ENCODE measurements at places on chromosomes 12 and 14.
A peak's percentile ranks its signal among the peaks of the same experiment; 100 is the strongest.

DNA sequence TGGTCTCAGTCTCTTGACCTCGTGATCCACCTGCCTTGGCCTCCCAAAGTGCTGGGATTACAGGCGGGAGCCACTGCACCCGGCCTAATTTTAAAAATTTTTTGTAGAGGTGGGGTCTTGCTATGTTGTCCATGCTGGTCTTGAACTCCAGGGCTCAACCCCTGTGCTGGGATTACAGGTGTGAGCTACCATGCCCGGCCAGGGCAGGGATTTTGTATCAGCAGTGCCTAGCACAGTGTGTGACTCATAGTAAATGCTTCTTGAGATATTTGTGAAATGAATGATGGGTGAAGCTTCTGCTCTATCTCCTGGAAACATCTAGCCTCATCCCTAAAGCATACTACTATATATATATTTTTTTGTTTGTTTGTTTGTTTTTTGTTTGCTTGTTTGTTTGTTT lies 36.5 kb downstream of the CCDC63 start:
- no peak for DNase-seq

- no peak for DNase-seq
Observed at GRCh38 chr14:23432946-23433345, 2.5 kb downstream of the MYH7 start.

- DNase-seq, result peak; percentile 11
Observed at GRCh38 chr12:10503460-10503859, 2.2 kb upstream of the EIF2S3B start.

- peak; percentile 86 for DNase-seq
Observed at GRCh38 chr12:100688451-100688864, 106.1 kb upstream of the ANO4 start.

DNA sequence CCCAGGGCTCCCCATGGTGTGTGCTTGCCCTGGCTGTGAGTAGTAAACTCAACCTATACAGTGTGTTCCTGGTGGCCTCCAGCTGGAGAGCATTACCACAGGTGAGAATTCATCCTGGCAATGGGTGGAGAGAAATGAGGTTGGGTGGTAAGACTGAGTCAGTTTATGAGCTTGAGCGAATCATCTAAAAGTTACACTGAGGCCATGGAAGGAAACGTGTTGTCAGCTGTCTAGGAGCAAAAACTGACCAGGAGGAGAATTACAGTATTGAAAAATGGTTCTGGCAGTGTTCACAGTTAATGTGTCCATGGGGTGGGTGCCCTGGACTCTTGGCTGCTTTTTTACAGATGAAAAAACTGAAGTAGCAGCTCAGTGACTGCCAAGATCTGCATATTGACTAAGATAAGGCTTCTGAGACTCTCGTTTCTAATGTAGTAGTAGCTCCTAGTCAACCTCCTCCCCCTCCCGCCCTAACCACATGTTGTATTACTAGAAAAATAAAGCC lies 202.0 kb upstream of the AMIGO2 start:
- DNase-seq, result no peak

GRCh38 chr12:4107436-4107878 lies 166.1 kb upstream of the CCND2 start:
- peak; percentile 45 for DNase-seq

GRCh38 chr14:54955143-54955542 lies 52.5 kb upstream of the GCH1 start:
- no peak for DNase-seq

- DNase-seq, result peak; percentile 2
Observed at GRCh38 chr12:81147292-81147919, 69.5 kb downstream of the ACSS3 start.

- no peak for DNase-seq
Observed at GRCh38 chr14:103994535-103995184, 52.3 kb upstream of the RD3L start.

DNA sequence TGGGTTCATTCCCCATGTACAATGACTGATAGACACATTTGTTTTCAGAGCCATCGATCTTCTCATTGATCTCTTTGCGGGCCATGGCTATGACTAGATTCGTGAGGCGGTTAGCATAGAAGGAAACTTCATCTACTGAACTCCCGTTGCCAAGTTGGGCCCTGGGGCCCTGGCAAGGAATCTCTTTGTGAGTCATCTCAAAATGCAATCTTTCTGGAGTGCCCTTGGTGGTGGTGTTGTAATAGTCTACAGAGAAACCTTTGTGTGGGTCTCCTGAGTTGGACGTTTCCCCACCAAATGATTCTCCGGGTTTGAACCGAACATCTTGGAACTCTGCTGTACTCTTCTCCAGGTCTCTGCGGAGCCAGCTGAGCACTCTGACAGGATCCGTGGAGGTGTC lies 20.4 kb downstream of the AKAP3 start:
- DNase-seq, result peak; percentile 71

DNA sequence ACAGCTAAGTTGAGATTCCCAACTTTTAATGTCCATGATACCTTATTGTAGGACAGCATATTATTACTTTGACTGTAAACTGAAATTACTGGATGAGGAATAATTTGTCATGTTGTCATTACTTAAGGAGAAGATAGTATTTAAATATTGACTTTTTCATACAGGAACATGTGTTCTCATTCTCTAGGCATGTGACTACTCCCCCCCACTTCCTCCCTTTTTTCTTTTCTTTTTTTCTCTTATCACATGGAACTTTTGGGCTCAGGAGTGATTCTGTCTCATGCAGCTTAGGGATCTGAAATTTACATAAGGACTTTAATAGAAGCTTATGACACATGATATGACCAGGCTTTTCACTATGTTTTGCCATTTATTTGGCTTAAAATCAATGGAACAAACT lies 127.7 kb upstream of the SLCO1C1 start:
- DNase-seq, result no peak

DNA sequence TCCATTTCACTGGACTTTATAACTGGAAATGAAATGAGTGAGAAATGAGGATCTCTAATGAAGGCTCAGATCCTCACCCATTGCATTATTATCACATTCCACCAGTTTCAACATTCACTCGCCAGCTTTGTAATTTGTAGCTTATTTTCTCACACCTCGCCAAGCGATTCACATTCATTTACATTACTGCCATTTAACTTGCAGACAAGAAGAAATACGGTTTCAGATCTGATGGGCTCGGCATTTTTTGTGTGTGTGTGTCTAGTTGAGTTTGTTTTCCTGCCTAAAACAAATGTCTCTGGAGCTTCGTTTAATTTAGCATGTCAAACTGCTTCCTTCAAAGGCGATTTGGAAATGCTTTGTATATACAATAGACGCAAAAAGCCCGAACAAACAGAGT lies 132.2 kb downstream of the FLRT2 start:
- DNase-seq, result no peak

DNA sequence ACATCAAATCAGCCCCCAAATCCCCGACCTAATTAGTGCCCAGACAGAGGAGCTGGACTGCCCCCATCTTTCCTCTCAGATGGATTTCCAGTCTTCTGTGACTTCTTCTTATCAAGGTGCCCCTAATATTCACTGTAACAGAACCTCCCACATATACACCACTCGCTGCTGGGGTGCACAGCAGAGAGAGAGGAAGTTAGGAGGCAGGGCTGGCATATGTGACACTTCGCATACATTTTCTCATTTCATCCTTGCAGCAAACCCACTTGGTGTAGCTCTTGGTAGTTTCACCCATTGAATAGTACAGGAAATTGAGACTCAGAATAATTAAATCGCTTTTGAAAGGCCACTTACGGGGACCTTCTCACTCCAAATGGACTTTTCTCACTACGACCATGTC lies 56.5 kb upstream of the CCND2 start:
- DNase-seq, result no peak

DNA sequence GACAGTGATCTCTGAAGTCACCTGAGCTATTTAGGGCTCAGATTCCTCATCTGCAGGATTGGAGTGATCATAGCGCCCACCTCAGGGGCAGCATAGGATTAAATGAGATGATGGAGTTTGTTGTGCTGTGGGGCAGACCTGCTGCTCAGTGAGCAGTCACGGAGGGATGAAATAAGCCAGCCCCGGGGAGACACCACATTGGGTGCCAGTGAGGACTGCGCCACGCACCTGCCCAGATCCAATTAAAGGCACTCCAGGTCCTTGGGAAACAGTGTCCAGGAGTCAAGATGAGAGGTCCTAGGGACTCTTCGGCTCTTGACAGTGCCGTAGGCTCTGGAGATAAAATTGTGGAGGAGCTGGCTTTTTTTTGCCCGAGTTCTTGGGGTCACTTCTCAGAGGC lies 166.2 kb downstream of the ADGRD1 start:
- no peak for DNase-seq

DNA sequence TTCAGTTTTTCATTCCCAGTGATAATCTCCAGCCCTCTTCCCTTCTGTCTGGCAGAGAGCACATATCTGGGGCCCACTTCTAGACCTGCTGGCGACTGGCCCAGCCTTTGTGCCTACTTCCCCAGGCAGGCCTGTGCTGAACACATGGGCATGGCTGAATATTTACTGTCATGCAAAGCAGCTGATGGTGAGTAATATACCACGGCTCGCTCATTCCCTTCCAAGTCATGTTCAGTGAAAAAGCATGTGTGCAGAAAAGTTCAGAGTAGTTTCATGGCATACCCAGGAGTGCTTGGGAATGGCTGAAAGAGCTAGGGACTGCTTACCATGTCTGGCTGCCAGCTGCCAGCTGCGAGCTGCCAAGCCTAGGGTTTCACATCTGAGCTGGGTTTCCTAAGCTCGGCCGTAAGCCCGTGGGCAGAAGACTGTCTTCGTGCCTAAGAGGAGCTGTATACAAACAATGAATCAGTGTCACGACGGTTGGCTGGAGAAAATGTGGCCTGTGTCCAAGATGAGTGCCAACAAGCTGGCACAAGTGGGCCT lies 179.9 kb upstream of the PELI2 start:
- no peak for DNase-seq

- no peak for DNase-seq
Observed at GRCh38 chr14:53696217-53696965, 260.2 kb downstream of the BMP4 start.

DNA sequence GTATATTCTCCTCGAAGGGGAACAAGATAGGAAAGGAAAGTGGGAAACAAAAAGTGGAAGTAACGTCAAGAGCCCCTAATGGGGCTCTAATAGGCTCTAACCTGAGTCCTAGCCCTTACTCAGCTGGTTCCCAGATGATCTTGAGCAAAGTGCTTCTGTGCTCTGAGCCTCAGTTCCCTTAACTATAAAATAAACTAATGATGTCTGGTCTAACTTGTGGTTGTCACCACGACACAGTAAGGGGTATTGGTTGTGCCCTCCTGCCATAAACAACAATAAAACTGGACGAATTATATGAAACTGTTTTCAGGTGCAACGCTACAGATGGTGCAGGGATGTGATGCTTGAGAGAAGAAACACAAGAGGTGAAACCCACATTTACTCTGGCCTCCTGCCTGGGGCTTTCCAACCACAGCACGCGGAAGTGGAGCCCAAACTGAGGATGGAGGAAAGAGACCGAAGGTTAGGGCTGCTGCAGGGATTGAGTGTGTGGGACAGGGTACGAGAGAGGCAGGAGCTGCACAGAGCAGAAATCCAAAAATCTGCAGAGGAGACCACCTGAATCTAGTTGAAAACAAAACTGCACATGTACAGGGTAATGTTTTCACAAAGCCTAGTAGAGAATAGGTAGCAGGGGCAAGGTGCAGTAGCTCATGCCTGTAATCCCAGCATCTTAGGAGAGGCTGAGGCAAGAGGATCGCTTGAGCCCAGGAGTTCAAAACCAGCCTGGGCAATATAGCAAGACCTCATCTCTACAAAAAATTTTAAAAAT lies 45.6 kb upstream of the BCL2L14 start:
- DNase-seq, result no peak

GRCh38 chr14:32244404-32244803 lies 41.3 kb upstream of the RNU6-8 start:
- no peak for DNase-seq

- peak; percentile 50 for DNase-seq
Observed at GRCh38 chr12:107027636-107028053, 40.7 kb upstream of the MTERF2 start.

DNA sequence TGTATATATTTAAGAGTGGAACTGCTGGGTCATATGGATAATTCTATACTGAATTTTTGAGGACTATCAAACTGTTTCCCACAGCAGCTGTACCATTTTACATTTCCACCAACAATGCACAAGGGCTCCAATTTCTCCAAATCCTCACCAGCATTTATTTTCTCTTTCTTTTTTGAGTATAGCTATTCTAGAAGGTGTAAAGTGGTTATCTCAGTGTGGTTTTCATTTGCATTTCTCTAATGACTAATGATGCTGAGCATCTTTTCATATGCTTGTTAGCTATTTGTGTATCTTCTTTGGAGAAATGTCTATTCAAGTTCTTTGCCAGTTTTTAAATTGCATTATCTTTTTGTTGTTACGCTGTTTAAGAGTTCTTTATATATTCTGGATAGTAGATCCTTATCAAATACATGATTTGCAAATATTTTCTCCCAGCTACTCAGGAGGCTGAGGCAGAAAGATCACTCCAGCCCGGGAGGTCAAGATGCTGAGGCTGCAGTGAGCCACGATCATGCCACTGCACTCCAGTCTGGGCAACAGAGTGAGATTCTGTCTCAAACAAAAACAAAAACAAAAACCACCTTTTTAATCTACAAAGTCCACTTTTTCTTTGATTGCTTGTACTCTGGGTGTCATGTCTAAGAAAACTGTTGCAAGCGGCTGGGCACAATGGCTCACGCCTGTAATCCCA lies 32.8 kb downstream of the GTF2A1 start:
- no peak for DNase-seq
